ENCODE measurements at places on chromosomes 3 and 15.

- DNase-seq: no peak
Observed at GRCh38 chr15:86829245-86829644, 749.6 kb downstream of the AGBL1 start.

GRCh38 chr3:70984776-70985482 lies 598.6 kb downstream of the FOXP1 start:
- no peak for DNase-seq

DNA sequence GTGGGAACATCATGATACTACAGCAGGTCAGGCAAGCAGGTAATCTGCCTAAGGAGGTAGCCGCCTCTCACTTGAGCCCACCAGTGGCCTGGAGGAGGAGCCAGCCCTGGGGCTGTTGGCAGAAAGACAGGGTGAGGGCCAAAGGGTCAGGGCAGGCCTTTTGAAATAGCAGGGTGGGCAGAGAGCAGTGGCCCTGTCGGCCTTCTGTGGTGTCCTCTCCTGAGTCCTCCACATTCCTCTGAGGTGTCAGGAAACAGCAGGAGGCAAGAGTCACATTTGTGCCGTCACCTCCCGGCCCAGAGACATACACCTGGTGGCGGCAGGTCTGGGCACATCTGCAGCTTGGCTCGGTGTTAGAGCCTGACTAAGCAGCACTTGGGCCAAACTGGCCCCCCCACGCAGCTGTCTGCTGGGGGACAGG lies 3.9 kb upstream of the BNC1 start:
- DNase-seq: no peak

- DNase-seq: no peak
Observed at GRCh38 chr15:40032125-40032839, 6.7 kb downstream of the SRP14 start.

- no peak for DNase-seq
Observed at GRCh38 chr3:117480525-117480924, 770.9 kb downstream of the TUSC7 start.

- no peak for DNase-seq
Observed at GRCh38 chr3:56413911-56414310, 54.4 kb downstream of the ERC2 start.

DNA sequence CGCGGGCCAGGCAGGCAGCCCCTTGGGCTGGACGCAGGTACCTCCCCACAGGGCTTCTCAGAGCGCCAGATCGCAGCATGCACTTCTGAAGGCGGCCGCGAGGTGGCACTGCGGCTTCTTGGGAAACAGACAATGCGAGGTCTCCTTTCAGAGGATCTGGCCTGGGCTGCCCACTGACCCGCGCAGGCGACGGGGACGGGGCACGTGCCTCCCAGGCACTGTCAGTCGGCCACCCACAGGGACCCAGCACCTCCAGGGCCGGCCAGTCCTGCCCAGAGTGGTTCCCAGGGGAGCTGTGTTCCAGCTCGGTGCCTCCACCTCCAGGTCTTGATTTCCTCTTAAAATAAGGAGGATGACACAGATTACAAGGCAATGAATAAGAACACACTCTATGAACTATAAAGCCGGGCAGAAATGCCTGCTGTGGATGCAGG lies 24.4 kb upstream of the TXNRD3 start:
- DNase-seq: peak; percentile 44

DNA sequence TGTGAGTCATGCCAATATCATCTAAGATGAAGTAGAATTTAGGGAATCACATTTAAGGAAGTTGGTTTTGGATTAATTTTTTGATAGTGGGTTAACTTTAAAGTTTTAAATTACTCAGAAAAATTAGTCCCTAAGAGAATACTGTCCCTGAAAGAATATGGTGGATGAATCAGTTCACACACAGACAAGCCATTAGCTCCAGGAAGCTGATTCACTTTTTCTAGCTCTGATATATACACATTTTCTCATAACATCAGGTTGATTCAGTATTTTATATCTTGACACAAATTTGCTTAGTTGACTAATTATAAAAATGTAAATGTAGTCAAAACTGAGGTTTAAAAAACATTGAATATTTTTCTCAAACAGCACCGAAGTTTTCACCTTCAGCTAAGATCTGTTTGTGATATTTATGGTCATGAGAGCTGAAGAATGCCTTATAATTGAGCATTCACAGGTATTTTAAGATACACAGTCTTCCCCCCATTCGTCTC lies 55.1 kb downstream of the MYH15 start:
- DNase-seq: no peak

DNA sequence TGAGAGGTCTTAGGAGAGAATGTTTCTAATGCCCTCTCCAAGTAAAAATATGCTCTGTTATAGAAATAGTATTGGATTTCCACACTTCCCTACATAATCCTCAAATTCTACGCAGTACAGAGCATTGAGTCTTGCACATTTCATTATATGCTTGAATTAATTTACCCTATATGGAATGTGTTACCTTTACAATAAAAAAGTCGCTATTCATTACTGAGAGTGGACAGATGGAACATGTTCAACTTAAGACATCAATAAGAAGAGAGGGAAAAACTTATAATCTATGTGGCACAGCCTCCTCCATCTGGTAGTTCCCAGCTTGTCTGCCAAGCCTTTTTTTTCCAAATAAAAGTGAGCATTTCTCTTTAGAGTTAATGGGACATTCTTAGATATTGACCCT lies 417.9 kb downstream of the MECOM start:
- no peak for DNase-seq

- peak; percentile 33 for DNase-seq
Observed at GRCh38 chr3:169149349-169149890, 514.1 kb downstream of the MECOM start.

GRCh38 chr3:72523429-72524151 lies 324.7 kb downstream of the SHQ1 start:
- no peak for DNase-seq

DNA sequence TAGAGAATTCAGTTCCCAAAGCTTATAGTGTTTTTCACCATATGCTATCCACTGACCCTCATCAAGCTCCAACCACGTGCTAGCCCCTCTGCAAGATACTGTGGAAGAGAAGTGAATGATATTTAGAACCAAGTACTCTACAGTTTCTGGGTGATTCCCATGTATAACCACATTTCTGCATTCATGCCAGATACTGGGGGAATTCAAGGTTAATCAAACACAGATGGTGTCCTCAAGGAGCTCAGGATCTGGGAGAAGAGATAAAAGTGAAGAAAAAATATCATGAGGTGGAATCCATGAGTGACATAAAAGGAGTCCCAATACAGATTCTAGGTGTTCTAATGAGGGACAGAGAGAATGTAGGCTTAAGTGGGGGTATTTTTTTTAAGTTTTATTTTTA lies 195.8 kb downstream of the FHIT start:
- no peak for DNase-seq

DNA sequence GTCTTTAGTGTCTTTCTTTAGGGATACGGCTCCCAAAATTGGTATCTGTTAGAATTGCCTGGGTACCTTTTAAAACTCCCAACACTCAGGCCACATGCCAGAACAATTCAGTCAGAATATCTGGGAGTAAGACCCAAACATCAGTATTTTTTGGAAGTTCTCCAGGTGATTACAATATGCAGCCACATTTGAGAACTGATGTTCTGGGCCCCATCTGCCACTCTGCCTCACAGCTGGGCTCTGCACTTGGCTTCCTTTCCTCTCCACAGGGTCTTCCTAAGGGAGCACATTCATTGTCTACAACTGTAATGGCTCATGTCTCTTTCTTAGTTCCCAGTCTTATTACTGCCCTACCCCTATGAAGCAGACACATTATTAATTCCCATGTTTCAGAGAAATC lies 394.5 kb downstream of the MFSD1 start:
- no peak for DNase-seq

DNA sequence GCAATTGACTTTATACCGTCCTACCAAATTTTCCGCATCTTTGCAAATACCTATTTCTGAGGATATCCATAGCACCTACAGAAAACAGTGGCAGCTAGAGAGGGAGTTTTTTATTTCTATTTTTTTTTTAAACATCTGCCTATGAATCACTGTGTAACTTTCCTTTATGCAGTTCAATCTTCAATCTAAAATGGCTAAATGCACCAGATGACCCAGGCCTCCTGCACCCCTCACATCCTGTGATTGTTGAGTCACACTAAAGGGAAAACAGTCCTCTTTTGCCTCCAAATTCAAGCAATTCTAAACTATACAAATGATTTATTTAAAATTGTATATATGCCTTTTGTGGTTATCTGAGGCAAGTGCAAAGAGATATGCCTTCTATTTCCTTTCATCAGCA lies 20.1 kb upstream of the BCL6 start:
- DNase-seq: no peak

- DNase-seq: no peak
Observed at GRCh38 chr3:17135696-17136095, 250.9 kb downstream of the PLCL2 start.

Measured in stimulated activated CD8-positive, alpha-beta memory T cell treated with anti-CD3 and anti-CD28 coated beads, Interleukin-15, amount 100 ng/mL, for 4 hours (primary cell).